Lower lobe of right lung (tissue), 2 donors: ENCODE measurements at places on chromosomes 16 and 17. TPM values are rescaled to one million over a fixed set of nuclear protein-coding genes. Genes with fewer than 3 reads are reported as not detected.

Gene CHAD
- total RNA-seq, result not detected

DNA sequence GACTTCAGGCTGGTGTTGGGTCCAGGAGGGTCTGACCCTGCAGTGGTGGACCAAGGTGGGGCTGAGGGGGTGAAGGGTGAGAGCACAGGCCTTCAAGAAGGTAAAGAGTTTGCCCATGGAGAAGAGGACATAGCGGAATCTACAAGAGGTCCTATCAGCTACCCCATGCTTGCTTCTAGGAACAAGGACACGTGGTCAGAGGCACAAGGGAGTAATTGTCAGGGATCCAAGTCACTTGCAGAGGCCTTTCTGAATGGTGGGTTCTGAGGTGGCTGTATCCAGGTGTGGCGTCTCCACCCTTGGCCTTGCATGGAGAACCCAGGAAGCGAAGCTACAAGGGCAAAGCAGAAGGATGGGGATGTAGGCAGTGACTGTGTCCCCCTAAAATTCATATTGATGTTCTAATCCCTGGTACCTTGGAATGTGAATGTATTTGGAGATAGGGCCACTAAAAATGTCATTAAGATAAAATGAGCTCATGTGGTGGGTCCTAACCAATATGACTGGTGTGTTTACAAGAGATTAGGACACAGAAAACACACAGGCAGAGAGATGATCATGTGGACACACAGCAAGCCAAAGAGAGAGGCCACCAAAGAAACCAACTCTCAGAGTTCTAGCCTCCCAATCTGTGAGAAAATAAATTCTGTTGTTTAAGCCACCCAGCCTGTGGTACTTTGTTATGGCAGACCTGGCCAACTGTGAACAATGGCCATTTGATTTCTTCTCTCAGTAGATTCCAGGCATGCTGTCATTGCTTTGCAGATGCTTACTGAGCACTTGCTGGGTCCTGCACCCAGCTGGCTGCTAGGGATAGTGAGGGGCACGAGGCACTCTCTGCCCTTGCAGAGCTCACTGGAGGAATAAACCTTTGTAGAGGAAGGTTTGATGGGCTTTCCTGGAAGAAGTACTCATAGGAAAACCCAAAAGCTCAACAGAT is 75.8 kb downstream of the UTP18 start:
- no peak for DNase-seq
- no peak overlapping the region for H3K4me3 ChIP-seq
- no peaks in the 10 kb centered on the region for H3K36me3 ChIP-seq

DNA sequence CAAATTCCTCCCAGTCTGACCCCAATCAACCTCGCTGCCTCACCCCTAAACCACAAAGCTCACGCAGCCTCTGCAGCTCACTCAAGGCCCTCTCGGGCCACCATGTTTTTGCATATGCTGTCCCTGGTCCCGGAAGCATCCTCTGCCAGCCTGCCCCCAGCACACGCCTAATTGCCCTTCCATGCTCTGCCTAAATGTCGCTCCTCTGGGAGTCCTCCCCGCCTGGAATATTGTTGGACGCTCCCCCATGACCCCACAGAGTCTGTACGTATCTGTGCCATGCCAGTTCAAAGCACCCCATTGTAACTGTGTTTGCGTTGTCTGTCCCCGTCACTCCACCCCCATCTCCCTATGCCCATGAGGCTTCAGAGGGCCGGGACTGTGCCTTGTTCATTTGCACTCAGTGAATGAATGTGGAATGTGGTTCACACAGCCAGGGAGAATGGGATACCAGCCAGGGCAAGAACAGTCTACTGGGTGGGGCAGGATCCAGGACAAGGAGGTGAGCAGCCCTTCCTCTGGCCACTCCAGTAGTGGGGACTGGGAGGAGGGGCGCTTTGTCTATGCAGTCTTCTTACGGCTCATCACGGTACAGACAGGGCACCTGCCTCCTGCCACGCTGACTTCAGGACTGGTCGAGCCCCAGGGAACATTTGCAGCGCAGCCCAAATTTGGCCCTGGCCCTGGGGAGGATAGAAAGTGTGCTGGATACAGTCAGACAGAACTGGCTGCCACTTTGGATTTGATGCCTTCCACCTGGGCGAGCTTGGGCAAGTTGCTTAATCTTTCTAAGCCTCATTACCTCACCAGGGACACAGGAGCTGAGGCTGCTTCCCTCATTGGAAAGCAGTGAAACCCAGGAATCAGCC is 48.5 kb downstream of the NOS2 start:
- H3K27me3 ChIP-seq, result no peaks in the 10 kb centered on the region
- H3K4me3 ChIP-seq, result no peak overlapping the region
- no peaks in the 10 kb centered on the region for H3K36me3 ChIP-seq
- no peak overlapping the region for H3K27ac ChIP-seq

- no peaks in the 10 kb centered on the region for H3K27me3 ChIP-seq
- DNase-seq, result no peak
- H3K4me3 ChIP-seq, result peak overlapping the region; percentile 61
- H3K4me1 ChIP-seq, result peaks cover 13% of the 10 kb centered on the region
- no peaks in the 10 kb centered on the region for H3K36me3 ChIP-seq
Observed at GRCh38 chr17:16492613-16493530, 879 bp upstream of the LRRC75A start.

Gene DRC3
- total RNA-seq, result 13.4 TPM

- peaks cover 18% of the 10 kb centered on the region for H3K36me3 ChIP-seq
- peaks cover 57% of the 10 kb centered on the region for H3K4me1 ChIP-seq
- peak overlapping the region; percentile 63 for H3K27ac ChIP-seq
- no peak for DNase-seq
- no peaks in the 10 kb centered on the region for H3K27me3 ChIP-seq
Observed at GRCh38 chr16:24980077-24980793, 34.9 kb downstream of the ARHGAP17 start.

GRCh38 chr16:3051494-3051893 is 5.1 kb downstream of the MMP25 start:
- H3K27ac ChIP-seq, result no peak overlapping the region
- peaks cover 6% of the 10 kb centered on the region for H3K4me1 ChIP-seq
- DNase-seq, result no peak
- H3K36me3 ChIP-seq, result no peaks in the 10 kb centered on the region
- H3K4me3 ChIP-seq, result no peak overlapping the region

DNA sequence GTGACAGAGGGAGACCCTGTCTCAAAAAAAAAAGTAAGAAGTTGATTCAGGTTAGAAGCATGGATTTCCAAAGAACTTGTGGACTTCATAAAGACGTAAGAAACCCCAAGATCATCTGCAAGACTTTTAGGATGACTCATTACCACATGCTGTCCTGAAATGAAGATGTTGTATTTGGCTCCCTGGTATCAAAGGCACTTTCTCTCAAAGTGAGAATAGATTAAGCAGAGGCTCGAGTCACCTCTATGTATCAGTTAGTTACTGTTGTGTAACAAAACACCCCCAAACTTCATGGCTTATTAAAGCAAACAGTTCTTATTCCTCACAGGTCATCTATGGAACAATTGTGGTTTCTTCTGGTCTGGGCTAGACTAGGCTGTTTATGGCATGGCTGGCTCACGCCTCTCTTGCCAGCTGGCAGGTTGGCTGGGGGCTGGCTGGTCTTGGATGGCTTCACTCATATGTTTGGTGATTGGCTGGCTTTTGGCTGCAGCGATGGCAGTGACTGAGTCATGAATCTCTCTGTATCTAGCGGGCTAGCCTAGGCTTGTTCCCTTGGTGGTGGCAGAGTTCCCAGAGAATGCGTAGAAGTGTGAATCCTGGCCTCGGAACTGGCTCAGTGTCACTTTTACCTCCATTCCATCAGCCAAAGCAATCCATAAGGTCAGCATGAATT is 60.4 kb upstream of the MSI2 start:
- no peaks in the 10 kb centered on the region for H3K27me3 ChIP-seq
- H3K4me1 ChIP-seq, result no peaks in the 10 kb centered on the region
- no peak overlapping the region for H3K4me3 ChIP-seq
- no peak for DNase-seq

- H3K27me3 ChIP-seq, result no peaks in the 10 kb centered on the region
- H3K4me3 ChIP-seq, result peak overlapping the region; percentile 27
- no peak for DNase-seq
- H3K4me1 ChIP-seq, result peaks cover 43% of the 10 kb centered on the region
Observed at GRCh38 chr17:4485676-4486646, 12.7 kb upstream of the SPNS2 start.

- no peak overlapping the region for H3K4me3 ChIP-seq
- no peaks in the 10 kb centered on the region for H3K36me3 ChIP-seq
- H3K27ac ChIP-seq, result no peak overlapping the region
- H3K4me1 ChIP-seq, result peaks cover 26% of the 10 kb centered on the region
Observed at GRCh38 chr17:42429726-42430447, 6.8 kb upstream of the CAVIN1 start.

Gene NR1D1
- 20.1 TPM for total RNA-seq

DNA sequence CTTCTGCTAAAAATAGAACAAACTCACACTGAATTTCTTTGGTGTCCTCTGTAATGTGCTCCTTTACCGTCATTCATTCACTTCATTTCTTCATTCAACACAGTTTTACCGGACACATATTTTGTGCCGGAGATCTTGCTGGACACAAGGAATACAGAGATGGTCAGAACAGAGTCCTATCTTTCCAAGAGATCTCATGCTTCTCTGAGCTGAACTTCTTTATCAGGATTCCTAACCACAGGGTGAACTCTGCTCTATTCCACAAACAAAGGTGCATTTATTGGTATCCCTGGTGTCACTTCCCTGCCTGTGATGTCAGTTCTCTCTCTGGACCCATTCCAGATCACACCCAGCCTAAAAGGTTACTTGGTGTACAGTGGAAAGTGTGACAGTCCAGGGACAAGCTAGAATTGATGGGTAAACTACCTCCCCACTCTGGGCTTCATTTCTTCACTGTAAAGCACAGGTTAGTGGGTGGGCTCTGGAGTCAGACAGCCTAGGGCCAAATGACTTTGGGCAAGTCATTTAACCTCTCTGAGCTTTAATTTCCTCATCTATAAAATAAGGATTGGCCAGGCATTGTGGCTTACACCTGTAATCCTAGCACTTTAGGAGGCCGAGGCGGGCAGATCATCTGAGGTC is 4.2 kb downstream of the IFI35 start:
- DNase-seq, result no peak
- H3K27ac ChIP-seq, result no peak overlapping the region

Gene HSF5
- 0.32 TPM for total RNA-seq

DNA sequence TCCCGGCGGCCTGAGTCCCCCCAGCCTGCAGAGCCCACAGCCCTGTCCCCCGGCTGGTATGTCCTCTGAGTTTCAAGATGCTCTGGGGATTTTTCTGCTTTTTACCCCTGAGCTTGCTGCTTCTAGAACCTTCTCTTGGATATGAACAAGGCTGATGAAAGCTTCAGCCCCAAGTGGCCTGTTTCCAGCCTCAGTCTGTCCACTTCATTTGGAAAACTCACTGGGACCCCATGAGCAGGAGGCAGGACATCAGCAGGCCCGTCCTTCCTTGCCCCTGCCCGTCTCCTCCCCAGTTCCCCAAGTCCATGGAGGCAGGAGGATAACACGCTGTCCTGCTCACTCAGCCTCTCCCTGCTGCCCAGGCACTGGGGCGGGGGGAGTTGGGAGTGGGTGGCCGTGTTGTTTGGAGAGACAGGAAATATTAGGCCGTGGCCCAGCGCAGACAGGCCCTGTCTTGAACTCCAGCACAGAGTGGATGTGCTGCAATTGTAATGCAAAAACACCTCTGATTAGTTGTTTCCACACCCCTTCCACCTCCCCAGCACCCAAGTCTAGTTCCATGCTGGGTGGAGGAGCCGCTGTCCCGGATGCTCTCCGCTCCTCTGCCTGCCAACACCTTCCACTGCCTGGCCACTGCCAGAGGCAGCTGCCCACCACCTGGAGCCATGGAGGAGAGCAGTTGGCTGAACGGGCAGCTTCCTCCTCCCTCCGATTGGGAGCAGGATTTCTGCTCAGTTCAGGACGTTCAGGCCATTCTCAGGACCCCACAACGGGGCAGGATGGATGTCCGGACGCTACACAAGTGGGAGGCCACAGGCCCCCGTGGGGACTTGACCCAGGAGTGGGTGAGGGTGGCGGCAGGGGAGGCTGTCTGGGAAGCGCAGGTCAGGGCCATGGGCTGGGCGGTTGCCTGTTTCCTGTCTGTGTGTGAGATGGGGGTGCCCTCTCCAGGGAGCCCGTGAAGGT is 216.9 kb upstream of the GSE1 start:
- no peaks in the 10 kb centered on the region for H3K36me3 ChIP-seq
- no peak overlapping the region for H3K4me3 ChIP-seq

DNA sequence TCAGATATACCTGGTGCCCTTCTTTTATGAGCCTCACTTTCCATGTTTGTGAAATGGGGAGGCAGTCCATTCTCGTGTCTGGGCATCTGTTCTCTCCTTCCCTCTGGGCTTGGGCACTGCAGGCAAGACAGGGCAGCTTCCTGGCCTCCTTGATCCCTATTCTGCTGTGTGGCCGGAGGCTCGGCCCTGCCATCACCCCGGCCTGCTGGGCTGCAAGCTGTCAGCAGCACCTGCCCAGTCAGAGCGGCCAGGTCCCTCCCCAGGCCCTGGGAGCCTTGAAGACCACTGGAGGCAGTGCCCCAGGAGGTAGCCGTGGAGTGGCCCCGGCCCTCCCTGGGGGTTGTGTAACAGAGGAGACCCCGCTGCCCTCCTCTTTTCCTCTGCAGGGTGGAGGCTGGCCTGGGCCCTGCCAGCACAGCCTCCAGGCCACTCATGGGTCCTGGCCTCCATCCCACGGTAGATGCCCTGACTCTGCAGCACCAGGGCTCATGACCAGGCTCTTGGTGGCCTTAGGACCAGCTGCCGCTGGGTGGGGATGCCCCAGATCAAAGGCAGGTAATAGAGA is 9.2 kb downstream of the KCNJ12 start:
- H3K36me3 ChIP-seq, result no peaks in the 10 kb centered on the region
- DNase-seq, result no peak
- H3K4me1 ChIP-seq, result no peaks in the 10 kb centered on the region
- H3K27ac ChIP-seq, result no peak overlapping the region

DNA sequence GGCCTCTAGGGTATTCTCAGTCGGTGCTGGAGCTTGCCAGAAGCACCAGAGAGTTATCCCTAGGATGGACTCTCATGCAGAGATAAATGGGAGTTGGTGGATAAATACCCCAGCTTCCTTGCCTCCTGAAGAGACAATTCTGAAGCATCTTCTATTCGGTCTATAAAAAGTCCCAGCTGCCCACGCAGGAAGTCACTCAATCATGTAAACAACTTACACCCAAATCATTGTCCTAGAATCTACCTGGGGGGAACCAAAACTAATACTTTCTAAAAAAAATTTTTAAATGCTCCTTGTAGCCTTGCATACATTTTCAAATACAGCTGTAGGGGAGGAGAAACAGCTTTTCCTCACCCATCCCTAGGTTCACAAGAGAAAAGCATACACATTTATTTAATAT is 66.6 kb upstream of the ELAC2 start:
- no peaks in the 10 kb centered on the region for H3K36me3 ChIP-seq
- no peaks in the 10 kb centered on the region for H3K27me3 ChIP-seq
- no peak for DNase-seq
- H3K4me1 ChIP-seq, result no peaks in the 10 kb centered on the region

GRCh38 chr16:4700997-4701743 is 7.8 kb downstream of the NUDT16L1 start:
- peaks cover 91% of the 10 kb centered on the region for H3K36me3 ChIP-seq
- no peak overlapping the region for H3K27ac ChIP-seq
- H3K4me3 ChIP-seq, result no peak overlapping the region
- DNase-seq, result no peak

GRCh38 chr16:12084436-12084835 is 107.9 kb downstream of the SNX29 start:
- H3K4me3 ChIP-seq, result no peak overlapping the region
- H3K4me1 ChIP-seq, result peaks cover 20% of the 10 kb centered on the region
- no peak overlapping the region for H3K27ac ChIP-seq
- peaks cover 19% of the 10 kb centered on the region for H3K36me3 ChIP-seq
- H3K27me3 ChIP-seq, result no peaks in the 10 kb centered on the region
